ENCODE measurements at places on chromosomes 2 and 18.

GRCh38 chr2:60422826-60423483 is 130.5 kb downstream of the BCL11A start:
- DNase-seq: no peak

- peak; percentile 67 for DNase-seq
Observed at GRCh38 chr2:37877457-37878315, 47.4 kb upstream of the RMDN2 start.

- DNase-seq: no peak
Observed at GRCh38 chr2:41038408-41038807, 586.5 kb upstream of the SLC8A1 start.

- no peak for DNase-seq
Observed at GRCh38 chr2:232367016-232367415, 11.5 kb upstream of the ALPP start.

GRCh38 chr2:144320491-144320890 is 199.4 kb downstream of the ZEB2 start:
- peak; percentile 10 for DNase-seq

GRCh38 chr18:55384551-55385275 is 203.3 kb downstream of the TCF4 start:
- peak; percentile 38 for DNase-seq

All from HFFc6 (cell line).